Renal cortex interstitium (tissue), 15 donors: ENCODE measurements at places on chromosomes 4 and X. TPM values are rescaled to one million over a fixed set of nuclear protein-coding genes. Genes with fewer than 3 reads are reported as not detected.

The PNMA6F gene
- polyA plus RNA-seq: 0.20 TPM

The MAGEA10 gene
- polyA plus RNA-seq: not detected

The MTMR1 gene
- 24.8 TPM for polyA plus RNA-seq

DNA sequence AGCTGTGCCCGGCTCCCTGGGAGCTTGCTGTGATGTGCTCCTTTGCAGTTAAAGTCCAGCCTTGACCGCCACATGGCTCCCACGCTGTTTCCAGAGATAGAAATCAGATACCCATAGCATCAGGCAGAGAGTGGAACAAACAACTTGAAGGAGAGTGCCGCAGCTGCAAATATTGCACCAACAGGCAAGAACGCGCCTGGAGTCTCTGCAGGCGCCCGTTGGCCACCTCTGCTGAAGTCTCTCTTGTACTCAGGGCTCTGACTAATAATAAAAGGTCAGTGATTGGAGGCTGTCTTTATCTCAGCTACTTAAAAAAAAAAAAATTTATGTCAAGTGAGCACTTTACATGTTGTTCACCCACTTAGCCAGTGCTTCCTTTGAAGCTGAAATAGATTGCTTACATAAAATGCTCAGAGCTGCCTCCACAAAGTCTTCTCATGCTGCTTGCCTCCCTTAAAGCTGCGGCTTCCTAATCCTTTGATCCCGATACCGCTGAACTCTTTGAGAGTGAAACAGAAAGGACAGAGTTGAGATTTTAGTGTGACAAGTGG lies 30.9 kb upstream of the TENM3 start:
- no peak for DNase-seq

DNA sequence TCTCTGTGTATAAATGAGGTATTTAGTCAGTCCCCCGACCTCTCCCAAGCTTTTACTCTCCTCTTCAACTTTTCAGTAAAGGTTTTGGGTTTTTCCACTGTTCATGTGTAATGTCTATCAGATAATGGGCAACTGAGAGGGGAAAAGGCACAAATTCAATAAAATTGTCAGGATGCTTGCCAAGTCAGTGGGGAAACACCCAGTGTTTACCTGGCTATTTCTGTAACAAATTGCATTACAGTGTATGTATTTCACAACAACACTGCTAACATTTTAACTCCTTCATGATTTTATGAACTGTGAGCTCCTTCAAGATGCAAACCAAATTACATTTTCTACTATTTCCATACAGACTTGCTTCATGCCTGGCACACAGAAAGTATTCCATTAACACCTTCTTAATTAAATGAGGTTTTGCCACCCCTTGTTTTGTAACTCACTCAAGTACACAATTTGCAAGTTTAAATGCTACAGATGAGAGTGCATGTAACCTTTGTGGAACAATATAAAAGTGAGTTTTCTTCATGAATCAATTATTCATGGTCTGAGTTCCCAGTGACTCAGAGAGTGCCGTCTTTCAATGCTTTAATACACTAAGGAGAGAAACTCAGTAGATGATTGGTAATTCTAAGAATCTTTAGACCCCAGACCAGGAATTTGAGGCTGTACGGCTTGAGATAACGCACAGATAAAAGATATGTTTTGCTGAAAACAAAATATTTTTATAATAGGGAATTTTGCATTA lies 149.8 kb upstream of the TLL1 start:
- no peak for DNase-seq
